HL-60 (cell line): ENCODE measurements at places on chromosomes 12 and 14.

DNA sequence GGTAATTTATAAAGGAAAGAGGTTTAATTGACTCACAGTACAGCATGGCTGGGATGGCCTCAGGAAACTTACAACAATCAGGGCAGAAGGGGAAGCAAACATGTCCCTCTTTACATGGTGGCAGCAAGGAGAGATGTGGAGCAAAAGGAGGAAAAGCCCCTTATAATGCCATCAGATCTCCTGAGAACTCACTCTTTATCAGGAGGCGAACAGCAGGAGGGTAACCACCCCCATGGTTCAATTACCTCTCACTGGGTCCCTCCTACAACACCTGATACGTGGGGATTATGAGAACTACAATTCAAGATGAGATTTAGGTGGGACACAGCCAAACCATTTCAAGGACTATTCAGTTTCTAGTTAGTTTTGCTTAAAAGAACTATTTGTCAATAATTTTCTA is 453.3 kb downstream of the C12orf50 start:
- DNase-seq = no peak

DNA sequence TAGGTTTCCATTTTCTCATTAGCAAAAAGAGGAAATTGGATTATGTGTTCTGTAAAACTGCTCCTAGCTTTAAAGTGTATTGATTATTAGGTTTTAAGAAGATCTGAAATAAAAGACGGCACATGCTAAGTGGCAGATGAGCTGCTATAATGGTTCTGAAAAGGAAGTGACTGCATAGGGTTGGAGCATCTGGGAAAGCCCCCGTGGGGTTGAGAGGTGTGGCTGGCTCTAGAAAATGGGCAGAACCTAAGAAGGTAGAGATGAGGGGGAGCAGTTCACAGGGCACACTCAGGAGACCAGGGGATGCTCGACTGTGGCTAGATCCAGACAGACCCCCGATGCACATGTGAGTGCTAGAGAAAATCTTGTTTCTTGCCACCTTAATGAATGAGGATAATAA is 1.9 kb downstream of the IFNG-AS1 start:
- DNase-seq = no peak

DNA sequence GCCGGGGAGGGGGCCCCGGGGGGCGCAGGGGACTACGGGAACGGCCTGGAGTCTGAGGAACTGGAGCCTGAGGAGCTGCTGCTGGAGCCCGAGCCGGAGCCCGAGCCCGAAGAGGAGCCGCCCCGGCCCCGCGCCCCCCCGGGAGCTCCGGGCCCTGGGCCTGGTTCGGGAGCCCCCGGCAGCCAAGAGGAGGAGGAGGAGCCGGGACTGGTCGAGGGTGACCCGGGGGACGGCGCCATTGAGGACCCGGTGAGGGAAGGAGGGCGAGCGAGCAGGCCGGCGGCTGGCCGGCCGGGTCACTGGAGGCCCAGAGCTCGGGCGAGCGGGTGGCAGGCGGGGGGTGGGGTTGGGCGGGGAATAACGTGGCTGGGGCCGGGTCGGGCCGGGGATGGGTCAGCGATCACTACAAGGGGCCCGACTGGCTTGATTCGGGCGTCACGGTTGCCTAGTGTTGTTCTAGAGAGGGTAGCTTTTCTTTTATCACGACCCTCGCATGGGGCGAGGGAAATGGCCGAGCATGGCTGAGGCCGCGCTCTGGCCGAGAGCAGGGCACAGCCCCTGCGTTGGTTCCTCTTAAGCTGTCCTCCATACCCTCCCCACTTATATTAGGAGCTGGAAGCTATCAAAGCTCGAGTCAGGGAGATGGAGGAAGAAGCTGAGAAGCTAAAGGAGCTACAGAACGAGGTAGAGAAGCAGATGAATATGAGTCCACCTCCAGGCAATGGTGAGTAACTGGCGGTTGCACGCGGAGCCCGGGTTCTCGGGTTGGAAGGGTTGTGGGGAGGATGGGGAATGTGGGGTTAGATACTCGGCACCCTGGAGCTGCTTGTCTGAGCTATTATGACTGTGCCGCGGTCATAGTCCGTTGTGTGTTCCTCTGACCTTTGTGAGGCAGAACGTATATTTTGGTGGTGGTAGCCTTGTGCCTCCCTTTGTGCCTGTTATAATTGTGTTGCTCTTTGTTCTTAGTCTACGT is 603 bp downstream of the PABPN1 start:
- DNase-seq = no peak

DNA sequence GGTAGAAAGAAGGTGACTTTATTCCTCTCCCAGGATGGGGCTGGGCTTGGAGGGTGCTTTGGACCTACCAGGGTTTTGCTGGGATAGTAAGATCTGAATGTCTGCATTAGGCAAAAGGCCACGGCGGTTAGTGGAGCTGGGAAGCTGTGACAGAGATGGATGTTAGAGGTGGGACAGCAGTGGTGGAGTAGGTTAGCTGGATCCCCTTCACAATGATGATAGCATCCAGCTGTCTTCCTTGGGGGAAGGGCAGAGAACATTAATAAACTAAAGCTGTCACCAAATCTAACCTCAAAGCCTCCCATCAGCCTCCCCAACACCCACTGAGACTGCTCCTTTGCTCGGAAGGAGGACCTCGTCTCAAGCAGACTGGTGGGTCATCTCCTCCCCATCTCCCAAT is 104.8 kb downstream of the GPATCH2L start:
- no peak for DNase-seq

- DNase-seq = no peak
These were observed 65.4 kb downstream of the PTPRB start for GRCh38 chr12:70571705-70572268.
